Stimulated activated naive B cell treated with anti-CD40 and anti-IgM and Interleukin-4, amounts not matched to agents 10 μg/mL and 1 μg/mL and 100 μg/mL, for 72 hours (primary cell): ENCODE measurements at places on chromosomes 5 and 9.

- no peak for DNase-seq
Observed at GRCh38 chr9:117681888-117682287, 22.3 kb upstream of the TLR4 start.

- no peak for DNase-seq
Observed at GRCh38 chr5:113265190-113265589, 169.6 kb downstream of the TSSK1B start.

- no peak for DNase-seq
Observed at GRCh38 chr5:134071614-134072207, 42.8 kb upstream of the TCF7 start.

- no peak for DNase-seq
Observed at GRCh38 chr5:80190960-80191359, 64.9 kb downstream of the SERINC5 start.

- DNase-seq = no peak
Observed at GRCh38 chr9:118570066-118570465, 799.2 kb downstream of the BRINP1 start.
